ENCODE measurements at places on chromosomes 1 and 21.
A peak's percentile ranks its signal among the peaks of the same experiment; 100 is the strongest.

- no peak for DNase-seq
These were observed 6.8 kb upstream of the IFNGR2 start for GRCh38 chr21:33396436-33396835.

DNA sequence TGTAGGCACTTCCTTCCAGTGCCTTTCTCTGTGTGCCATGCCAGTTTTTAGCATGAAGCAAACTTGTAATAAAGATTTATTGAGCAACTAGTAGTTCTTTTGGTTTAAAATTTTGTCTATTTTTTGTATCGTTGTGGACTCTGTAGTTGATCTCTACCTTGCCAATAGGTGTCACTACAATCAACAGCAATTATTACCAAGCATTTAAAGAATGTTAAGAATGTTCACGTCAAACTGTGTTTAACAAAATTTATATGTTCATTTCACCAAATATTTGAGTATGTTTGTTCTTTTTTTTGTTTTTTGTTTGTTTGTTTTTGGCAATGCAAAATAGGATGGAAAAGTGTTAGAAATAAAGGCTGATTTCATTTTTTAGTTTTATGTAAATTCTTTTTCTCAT lies 208.1 kb downstream of the PATJ start:
- DNase-seq = no peak

DNA sequence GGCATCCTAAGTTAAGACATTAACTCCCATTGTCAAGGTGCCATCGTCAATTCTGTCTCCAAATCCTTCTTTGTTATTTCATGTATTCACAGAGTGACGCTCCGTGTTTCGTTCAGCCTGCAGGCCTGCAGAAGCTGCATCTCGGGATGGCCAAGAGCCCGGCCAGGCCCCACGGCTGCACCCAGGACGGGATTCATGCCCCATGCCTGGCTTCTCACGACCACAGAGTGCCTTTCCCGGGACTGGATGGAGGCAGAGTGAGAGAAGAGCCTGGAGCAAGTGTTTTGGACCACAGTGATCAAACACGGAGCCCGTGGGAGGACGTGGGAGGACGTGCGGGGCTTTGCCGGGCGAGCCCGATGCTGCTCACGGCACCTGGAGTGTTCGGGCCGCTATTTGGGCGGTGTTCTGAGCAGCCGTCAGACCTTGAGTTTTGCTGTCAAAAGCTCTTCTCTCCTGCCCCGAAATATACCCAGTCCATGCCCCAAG lies 56.8 kb downstream of the COL6A1 start:
- no peak for DNase-seq

- DNase-seq = no peak
These were observed 14.5 kb upstream of the CDCA8 start for GRCh38 chr1:37677808-37678207.

DNA sequence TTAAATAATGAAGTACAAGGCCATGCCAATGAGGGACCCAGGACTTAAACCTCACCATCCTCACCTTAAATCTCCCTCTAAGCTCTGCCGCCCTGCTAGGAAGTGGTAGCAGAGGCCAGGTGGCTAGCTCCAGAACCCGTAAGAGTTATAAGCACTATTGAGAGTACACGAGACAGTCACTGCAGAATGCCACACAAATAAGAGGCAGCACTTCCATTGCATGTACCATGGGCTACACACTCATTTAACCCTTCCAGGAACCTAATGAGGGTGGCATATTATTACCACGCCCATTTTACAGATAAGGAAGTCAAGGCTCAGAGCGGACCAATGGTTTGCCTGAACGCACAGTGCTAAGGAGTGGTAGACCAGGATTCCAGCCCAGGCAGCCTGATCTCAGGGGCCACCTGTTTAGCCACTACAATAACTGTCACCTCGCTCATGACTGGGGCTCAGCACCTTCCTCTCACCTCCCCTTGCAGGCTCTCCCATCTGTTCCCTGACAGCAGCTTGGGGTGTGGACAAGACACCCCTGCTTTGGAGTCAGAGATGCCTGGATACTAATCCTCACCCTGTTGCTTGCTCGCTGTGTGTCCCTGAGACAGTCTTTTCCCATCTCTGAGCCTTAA lies 54.8 kb upstream of the ID3 start:
- DNase-seq = no peak

DNA sequence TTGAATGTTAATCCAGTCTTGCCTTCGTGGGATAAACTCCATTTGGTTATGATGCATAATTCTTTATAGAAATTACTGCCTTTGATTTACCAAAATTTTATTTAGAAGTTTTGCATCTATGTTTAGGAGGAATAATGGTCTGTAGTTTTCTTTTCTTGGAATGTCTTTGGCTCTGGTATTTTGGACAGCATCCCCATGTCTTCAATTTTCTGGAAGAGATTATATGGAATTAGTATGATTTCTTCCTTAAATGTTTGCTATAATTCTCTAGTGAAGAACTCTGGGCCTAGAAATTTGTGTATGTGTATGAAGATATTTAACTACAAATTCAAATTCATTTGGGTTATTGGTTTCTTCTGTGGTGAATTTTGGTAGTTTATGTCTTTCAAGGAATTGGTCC lies 92.7 kb downstream of the SNX7 start:
- DNase-seq = no peak

DNA sequence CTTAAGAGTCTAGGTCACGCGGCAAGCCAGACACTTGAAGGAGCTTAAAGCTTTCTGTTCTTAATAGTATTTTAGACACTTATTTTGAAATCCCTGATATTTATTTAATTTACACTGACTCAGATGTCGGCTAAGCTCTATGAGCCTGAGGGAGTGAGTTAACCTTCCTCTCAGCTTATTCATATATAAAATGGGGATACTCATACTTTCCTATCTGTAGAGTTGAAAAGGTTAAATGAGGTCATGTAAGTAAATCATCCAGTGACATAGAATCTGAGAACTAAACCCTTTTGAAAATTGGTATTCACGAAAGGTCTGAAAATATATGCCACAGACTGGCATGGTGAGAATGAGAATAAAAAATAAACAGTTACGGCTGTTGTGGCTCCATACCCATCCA lies 1.4 kb upstream of the GPR161 start:
- no peak for DNase-seq

DNA sequence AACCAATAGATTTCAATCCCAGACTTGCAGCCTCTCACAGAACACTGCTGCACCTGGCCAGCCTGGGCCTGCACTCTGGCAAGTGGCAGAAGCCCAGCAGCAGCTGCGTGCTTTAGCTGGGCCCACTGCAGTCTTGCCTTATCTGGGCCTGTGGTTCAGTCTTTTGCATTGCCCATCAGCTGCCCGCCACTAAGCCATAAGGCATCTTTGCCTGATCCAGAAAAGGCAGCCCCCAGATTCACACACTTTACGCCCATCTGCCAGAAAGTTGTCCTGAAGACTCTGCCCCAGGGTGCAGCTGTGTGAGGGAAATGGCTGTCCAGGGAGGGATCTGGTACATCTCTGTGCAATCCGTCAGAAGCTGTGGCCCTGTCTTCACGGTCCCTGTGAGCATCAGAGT lies 217.0 kb downstream of the DNAH14 start:
- DNase-seq = no peak

GRCh38 chr1:236568285-236568894 lies 35.9 kb downstream of the HEATR1 start:
- DNase-seq = no peak

DNA sequence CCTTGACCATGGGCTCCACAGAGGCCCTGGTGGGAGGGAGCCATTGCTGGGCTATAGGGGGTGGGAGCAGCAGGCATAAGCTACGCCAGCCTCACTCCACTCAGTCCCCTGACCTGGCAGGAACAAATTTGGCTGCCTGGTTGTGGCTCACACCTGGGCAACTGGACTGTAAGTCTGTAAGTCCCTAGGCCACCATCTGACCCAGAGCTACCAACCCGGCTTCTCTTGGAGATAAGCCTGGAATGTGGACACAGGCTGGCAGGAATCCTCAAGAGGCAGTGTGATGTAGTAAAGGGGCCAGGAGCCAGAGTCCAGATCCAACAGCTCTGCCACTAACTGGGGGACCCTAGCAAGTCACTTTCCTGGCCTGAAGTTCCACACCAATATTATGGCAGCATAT lies 11.4 kb downstream of the NCF2 start:
- no peak for DNase-seq

DNA sequence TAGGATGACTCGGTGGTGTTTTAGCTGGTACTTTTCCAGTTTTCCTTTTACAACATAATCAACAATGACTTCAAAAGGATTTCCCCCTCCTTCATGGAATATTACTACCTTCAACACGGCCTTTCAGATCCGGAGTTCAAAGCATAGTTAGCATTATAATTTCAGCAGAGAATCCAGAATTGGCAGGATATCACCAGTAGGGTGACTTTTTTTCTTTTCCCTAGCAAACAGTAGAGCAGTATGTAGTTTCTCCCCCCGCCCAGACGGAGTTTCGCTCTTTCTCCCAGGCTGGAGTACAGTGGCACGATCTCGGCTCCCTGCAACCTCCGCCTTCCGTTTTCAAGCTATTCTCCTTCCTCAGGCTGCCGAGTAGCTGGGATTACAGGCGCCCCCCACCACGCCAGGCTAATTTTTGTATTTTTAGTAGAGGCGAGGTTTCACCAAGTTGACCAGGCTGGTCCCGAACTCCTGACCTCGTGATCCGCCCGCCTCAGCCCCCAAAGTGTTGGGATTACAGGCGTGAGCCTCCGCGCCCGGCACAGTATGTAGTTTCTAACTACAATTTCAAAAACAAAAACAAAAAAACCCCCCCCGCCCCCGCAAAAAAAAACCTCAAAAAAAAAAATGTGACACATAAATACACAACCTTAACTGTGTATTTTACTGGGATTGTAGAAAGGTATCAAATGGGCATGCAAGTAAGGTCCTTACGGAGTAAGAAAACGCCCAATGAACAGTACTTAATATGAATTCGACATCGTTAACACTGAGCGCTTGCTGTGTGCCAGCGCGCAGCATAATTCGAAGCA lies 1.5 kb upstream of the COX20 start:
- peak; percentile 55 for DNase-seq

DNA sequence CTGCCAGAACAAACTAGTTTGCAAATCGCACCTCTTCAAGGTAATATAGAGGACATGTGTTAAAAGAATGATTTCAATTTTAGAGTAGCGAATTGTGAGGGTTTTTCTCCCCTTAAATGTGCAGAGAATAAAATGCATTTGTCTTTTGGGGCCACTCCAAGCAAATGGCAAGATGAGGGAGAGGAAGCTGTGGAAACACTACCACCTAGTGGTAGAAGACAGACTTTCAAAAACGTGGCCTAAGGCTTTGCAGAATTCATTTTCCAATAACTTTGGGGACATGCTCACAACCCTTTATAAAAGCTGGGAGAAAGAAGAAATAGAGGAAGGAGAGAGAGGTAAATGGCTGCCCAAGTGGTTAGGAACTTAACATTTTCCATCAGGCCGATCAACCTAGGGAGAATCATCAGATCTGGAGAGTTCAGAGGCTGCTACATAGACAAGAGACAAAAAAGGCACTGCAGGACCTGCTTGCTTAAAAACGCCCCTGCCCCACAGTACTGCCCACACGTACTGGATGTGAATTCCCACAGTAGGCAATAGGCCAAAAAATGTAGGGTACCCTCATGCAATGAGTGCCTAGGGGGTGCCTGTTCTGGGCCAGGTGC lies 15.7 kb upstream of the RCAN1 start:
- peak; percentile 63 for DNase-seq

DNA sequence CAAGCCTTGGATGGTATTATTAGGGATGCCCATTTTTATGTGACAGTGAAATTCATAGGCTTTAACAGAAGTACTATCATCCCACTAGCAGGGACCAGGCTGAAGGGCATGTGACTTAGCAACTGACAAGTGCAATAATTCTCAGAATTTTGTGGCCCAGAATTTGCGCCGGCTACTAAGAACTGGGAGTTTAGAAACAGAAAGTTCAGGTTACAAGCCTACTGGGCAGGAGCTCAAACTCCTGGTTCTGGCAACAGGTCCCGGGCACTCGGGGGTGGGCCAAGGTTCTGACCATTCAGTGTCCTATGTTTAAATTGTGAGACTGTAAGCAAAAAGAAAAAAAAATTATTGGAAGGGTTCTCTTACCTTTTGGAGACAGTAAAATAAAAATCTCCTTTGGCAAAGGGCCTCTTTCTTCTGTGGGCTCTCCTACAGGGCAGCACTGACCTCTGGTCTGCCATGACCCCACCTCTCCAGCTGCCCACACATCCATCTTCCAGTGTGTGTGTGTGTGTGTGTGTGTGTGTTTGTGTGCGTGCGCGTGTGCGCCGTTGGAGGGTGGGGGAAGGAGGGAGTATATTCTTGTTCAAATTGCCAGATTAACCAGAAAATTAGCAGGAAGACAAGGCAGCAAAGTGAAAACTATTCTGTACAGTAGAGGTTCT lies 26.1 kb downstream of the IRF2BP2 start:
- DNase-seq = no peak

- DNase-seq = no peak
These were observed 19.8 kb upstream of the C1orf21 start for GRCh38 chr1:184366997-184367396.

- no peak for DNase-seq
These were observed 1.7 kb upstream of the SUMO3 start for GRCh38 chr21:44819283-44820243.

DNA sequence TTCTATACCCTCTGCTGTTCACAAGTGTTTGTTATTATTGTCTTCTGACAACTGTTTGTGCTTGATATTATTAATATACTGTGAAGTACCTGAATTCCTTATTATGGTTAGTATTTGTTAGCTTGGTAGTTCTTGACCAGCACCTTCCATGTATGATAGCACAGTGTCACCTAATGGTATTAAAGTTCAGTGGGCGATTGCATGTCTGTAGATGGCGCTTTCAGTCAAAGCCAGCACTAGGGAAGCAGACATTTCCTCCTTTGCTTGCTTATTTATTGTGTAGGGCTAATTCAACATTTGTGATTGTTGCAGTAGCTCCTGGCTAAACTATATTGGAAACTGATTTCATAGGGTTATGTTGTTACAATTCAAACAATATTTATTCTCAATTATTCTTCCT lies 218.0 kb downstream of the ZP4 start:
- DNase-seq = no peak

GRCh38 chr1:84711121-84711520 lies 20.9 kb upstream of the SSX2IP start:
- no peak for DNase-seq

- no peak for DNase-seq
These were observed 23.5 kb downstream of the CXADR start for GRCh38 chr21:17536381-17536780.

DNA sequence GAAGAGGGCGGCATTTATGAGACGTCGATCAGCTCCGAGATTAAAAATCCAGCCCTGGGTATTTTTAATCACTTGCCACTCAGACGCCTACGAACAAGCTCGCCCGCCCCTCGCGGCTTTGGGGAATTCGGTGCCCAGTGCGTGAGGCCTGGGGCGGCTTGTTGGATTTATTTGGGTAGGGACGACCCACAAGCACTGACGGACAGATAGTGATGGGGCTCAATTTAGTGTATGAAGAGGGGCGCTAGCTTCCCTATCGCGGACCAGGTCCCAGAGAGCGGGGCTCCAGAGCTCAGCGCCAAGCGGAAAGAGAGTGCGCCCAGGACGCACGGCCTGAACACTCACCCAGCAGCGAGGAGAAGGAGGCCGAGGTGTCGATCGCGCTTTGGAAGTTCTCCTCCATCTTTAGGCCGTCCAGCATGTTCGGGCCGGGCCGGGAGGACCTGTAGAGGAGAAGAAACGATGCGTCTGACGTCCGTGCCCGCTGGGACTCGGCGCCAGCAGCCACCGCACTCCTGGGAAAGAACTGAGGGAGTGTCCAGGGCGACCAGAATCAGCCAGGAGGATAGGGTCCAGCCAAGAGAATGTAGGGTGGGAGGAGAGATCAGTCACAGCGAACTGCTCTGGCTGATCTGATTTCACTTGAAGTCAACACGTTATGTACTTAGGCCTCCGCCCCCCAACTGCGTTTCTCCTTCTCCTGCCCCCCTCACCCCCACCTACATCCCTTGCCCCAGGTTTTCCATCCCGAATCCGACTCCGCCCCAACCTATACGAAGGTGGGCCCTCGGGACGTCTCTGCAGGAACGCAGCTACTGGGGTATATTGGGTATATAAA lies 1.2 kb downstream of the LMX1A start:
- DNase-seq = no peak
